ENCODE measurements at places on chromosomes 5 and 9.

- DNase-seq: no peak
Observed at GRCh38 chr5:98468188-98468869, 305.1 kb upstream of the RGMB start.

DNA sequence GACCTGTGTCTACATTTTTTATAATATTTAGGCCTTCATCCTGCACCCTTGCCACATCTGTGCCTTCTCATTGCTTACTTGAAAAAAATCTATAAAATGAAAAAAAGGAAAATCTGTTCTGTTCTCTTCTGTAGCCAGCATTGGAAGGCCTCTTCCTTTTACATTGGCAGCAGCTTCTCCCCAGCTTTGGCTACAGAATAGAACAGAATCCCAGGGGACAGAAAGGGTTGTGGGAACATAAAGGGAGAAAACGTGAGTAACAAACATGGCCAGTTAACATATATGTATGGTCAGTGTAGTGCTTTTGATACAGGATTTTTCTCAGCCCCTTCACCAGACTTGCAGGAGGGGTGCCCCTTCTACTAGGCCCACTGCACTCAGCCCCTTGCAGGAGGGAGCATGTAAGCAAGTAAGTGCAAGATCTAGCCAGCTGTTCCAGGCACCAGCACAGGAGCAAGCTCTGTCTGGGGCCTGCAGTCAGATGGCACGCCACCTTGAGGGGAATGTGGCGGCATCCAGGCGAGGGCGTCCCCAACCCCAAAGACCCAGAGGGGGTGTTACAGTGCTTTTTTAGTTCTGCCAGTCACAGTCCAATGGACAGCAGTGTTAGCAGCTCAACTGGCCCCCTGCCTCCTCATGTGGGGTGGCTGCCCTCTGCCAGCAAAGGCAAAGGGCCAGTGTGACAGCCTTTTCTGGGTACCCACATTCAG is 330.5 kb upstream of the ZNF462 start:
- no peak for DNase-seq

DNA sequence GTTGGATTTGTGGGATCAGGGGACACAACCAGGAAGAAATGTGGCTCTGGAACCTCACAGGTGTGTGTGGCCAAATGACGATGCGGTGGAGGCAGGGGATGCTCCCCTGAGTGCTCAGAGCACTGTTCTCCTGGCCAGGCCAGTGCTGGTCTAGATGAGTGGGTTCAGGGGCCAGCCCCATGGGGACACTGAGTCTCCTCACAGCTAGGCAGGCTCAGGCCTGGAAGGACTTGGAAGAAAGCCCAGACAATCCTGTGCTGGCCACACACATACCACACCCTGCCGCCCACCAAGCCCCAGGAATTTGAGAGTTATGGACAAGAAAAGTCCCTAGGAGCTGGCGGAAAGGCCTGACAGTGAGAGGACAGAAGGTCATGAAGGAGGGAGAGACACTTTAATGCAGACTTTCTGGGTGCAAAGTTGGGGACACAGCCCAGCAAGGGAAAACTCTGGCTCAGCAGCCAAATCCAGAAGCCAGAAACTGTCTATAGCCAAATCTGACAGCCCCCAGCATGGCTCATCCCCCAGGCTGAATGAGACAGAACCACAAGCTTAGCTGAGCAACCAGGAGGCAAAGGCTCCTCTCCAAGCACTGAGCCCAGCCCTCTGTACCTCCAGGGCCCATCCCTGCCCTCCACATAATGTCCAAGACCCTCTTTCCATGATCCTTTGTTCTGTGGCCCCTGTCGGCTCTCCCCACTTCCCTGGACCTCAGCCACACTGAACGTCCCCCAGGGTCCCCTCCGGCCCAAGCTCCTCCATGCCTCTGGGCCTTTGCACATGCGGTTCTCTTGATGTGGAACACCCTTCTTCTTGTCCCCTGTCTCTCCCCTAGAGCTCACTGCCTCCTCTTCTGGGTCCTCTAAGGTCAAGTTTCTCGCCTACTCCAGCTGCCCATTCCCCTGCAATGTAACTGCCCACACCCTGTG is 22.4 kb downstream of the LHX6 start:
- DNase-seq: no peak

- no peak for DNase-seq
Observed at GRCh38 chr9:76302947-76303550, 91.2 kb downstream of the RFK start.

- DNase-seq: no peak
Observed at GRCh38 chr9:7516376-7516775, 283.2 kb downstream of the DMAC1 start.

GRCh38 chr9:108835831-108836230 is 20.0 kb downstream of the ACTL7B start:
- DNase-seq: no peak

GRCh38 chr9:109269081-109269480 is 51.8 kb downstream of the EPB41L4B start:
- DNase-seq: no peak

DNA sequence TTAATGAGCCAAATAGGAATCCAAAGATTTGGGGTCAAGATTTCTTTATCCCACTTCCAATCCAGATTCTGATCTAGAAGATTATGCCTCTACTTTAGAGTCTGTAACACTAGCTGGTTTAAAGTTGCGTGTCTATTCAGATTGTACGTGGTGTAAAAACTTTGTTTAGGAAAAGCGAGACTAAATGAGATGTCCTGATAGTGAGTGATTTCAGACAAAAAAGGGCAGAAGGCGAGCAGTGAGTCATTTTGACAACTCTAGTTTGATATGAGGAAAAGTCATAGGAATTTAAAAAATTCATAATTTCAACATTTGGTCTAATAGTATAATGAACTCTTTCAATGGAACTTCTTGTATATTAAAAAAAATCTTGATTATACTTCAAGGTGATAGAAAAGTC is 119.6 kb upstream of the KLF9 start:
- DNase-seq: no peak

GRCh38 chr5:159514229-159514810 is 184.0 kb upstream of the IL12B start:
- no peak for DNase-seq

GRCh38 chr9:134957165-134957944 is 39.6 kb upstream of the FCN1 start:
- DNase-seq: no peak

- no peak for DNase-seq
Observed at GRCh38 chr5:105034401-105034763, 1471.8 kb upstream of the NUDT12 start.

- no peak for DNase-seq
Observed at GRCh38 chr9:113690055-113690740, 185.9 kb upstream of the ZNF618 start.

DNA sequence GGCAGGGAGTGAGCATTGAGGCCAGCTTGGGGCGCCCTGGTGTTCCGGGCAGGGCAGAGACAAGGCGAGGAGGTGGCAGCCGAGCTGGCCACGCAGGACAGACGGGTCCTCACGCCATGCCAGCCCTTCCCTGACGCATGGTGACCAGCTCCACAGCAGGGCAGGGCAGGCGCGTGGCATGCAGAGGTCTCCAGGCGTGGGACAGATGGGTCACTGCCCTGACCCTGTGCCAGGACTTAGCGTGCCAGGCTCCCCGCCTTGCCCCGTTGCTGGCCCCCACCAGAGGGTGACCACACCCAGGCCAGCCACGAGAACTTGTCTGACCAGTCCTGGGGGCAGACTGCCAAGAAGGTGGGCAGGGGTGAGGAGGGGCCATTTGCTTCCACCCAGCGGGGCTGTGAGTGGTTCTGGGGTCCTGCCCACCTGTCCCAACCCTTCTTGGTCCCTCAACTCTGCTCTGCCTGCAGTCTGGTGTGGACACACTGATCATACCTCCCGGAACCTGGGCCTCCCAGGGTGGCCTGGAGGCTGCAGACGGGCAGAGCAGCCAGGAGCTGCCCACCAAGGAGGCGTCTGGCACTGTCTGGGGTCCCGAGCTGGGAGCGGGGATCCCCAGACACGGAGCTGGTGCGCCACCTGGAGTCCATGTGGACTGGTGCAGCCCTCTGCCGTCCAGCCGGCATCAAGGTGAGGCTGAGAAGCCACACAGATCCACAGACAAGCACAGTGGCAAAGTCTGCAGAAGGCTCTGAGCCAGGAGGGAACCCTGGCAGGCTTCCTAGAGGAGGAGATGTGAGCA is at the start of gene RNF224:
TSS of gene RNF224 (plus strand) at position 449 of the 799 bp plus-strand sequence. CDS start 834 bp downstream, outside the sequence.
- DNase-seq: peak; percentile 38

DNA sequence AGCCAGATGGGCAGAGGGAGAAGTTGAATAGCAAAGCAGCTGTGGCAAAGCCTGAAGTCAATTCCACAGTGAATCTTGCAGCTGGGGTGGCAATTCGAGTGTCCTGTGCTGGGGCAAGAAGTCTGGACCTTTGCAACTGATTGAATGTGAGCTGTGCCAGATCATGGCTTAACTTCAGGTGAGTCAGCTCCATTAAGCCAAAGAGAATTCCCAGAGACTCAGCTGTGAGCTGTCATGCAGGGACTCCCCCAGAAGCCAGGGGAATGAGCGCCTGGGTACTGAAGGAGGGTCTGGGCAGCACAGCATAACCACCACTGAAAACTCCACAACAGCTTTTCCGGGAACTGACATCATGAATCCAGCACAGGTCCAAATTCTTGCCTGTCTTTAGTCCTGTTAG is 153.5 kb upstream of the TRPC7 start:
- DNase-seq: no peak

GRCh38 chr5:172801179-172801671 is 30.2 kb upstream of the DUSP1 start:
- DNase-seq: no peak

DNA sequence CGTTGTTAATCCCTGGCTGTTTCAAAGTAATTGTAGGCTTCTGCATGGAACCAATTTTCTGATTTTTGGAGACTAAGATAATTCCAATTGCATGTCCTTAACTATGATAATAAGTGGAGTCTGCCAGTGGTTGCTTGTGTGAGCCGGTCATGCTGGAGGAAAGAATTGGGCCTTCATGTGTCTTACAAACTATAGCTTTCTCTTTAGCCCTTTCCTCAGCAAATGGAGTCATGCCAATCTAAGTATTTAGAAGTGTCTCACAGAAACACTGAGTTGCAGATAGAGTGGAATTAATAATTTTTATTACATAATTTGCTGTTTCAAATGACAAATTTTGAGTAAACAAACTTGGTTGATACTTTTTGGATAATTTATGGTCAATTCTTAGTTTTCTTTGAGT is 200.4 kb downstream of the FBXL7 start:
- no peak for DNase-seq

- DNase-seq: no peak
Observed at GRCh38 chr5:55551904-55552303, 17.1 kb upstream of the PLPP1 start.

DNA sequence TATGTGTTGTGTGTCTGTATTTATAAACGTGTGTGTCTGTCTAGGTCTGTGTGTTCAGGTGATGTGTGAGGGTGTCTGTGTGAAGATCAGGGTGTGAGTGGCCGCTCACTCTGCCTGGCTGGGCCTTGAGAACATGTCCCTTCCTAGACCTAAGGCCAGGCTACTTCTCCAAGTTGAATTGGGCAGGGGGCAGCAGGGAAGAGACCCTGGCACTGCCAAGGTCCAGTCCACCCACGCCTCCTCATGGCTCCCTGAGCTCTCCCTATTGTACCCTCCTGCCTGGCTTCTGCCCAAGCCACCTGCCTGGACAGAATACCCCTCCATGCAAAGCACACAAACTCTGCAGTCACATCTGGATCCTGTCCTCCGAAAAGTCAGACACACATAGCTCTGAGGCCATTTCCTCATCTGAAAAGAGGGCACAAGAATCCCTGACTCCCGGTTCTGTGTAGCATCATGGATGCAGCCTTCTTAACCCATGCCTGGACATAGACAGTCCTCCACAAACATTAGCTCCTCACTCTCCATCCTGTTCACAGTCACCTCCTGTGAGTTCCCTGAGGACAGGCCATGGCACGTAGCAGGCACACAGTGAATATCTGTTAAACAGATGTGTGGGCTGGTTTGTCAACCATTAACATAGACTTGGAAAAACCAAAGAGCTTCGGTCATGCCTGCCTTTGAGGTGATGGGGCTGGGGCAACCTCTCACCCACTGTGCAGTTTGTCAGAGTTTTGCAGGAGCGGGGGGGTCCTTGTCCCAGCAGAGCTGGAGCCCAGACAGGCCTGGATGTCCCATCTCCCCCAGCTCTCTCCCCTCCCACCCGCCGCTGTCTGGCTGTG is 167.8 kb upstream of the MVB12B start:
- no peak for DNase-seq

- DNase-seq: no peak
Observed at GRCh38 chr9:132575005-132575609, 7.3 kb upstream of the BARHL1 start.

DNA sequence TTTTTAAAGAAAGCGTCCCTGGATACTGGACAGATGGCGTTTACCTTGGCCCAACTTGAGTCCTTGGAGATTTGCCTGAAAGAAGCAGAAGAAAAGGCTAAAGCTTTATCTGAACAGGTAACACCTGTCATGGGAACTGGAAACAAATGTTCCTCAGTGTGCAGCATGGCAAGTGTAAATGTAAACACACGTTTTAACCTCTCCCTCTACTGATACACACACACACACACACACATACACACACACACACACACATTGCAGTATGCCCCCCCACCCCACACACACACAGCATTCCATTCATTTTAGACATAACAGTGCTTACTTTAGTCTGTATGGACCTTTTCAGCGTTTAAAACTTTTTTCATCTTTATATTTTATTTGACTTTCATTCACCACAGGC is 51.1 kb downstream of the CCDC192 start:
- no peak for DNase-seq

DNA sequence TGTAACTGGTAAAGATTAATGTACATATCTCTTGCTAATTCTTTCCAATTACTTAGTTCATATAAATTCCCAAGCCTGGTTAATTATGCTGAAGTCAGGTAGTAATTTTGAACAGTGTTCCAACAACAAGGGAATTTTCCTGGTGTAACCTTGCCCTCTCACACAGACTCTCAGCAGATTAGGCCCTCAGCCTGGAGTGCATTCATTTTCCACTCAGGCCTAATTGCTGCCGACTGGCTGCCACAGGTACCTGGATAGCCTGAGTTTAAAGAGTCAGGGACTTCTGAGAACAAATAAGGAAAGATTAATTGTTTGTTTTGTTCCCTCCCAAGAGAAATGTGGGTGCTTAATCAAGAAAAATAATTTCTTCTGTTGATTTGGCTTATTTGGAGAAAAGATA is 71.4 kb downstream of the PPIC start:
- DNase-seq: peak; percentile 9

DNA sequence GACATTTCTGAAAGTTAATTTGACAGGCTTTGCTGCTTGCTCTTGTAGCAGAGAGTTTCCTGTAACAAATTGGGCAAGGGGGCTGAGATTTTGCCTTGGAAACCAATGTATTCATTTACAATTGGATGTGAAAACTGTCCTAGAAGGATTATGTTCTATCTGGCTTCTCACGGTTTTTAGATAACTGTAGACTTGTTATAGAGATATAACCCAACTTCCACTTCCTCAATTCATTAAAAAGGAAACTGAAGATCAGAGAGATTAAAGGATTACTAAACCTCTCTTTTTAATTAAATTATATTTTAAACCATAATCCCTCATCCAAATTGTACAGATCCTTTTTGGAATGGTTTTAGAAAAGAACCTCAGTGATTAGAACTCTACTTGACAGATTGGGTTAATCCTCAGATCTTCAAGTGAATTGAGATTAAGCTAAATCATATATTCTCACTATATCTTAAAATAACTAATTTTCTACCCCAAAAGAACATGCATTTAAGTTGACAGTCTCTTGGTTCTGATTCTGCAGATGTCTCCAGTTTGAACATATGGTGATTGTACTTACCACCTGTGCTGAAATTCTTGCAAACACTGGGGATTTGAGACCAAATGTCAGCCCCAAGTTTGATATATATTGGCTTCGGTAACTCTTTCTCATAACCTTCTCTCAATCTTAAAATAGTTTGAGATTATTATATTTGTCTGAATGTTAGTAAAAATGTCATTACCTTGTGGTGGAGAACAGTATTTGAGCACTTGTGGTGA is 130.1 kb upstream of the C9orf72 start:
- no peak for DNase-seq

GRCh38 chr5:57600321-57600720 is 117.7 kb upstream of the ACTBL2 start:
- DNase-seq: no peak
